ENCODE measurements at places on chromosomes 7 and 10.

DNA sequence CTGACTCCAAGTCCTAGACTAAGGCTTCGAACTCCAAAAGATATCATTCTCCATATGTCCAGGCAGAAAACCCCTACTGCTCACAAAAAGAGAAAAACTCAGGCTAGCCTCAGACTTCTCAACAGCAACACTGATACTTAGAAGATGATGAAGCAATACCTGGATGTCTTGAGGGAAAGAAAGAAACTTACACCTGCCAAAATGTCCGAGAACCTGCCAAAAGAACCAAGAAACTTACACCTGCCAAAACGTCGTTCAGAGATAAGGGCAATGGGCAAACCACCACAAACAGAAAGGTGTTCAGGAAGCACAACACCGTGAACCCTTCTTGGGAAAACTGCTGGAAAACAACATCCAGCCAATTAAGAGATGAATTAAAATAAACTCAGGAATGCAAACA, 15.3 kb downstream of the ABLIM1 start:
- DNase-seq: no peak

GRCh38 chr7:96211954-96212353, 109.9 kb downstream of the SLC25A13 start:
- DNase-seq: no peak

DNA sequence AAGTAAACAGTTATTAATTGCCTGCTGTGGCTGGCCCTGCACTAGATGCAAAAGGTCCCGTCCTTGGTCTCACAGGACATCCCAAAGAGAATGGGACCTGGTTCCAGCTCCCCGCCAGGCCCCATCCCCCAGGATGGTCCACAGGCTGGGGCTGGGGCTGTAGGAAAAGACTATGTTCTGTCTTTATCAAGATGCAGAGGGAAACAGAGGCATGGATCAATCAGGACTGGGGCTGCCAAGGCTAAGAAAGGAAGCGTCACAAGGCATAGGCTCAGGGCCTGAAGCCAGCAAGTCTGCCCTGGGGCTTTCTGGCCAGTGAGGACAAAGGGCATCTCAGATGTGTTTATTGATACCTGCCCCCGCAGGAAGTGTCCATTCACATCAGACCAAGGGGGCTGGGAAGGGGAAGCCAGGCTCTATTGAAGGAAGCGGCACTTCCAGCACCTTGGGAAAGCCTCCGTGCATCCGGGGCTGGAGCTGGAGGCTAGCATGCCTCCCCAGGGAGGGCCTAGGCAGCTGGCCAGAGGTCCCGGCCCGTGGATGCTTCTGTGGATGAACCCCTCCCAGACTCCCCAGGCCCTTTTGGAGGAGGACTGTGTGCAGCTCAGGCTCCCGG, 5.8 kb downstream of the VSIR start:
- DNase-seq: peak; percentile 27

- no peak for DNase-seq
These were observed 64.8 kb upstream of the LOXL4 start for GRCh38 chr10:98332623-98333269.

- peak; percentile 62 for DNase-seq
These were observed at the start of gene PAOX for GRCh38 chr10:133379152-133379800. TSS of gene PAOX (plus strand) at chr10:133379262. CDS start at chr10:133379317, 55 bp downstream.

DNA sequence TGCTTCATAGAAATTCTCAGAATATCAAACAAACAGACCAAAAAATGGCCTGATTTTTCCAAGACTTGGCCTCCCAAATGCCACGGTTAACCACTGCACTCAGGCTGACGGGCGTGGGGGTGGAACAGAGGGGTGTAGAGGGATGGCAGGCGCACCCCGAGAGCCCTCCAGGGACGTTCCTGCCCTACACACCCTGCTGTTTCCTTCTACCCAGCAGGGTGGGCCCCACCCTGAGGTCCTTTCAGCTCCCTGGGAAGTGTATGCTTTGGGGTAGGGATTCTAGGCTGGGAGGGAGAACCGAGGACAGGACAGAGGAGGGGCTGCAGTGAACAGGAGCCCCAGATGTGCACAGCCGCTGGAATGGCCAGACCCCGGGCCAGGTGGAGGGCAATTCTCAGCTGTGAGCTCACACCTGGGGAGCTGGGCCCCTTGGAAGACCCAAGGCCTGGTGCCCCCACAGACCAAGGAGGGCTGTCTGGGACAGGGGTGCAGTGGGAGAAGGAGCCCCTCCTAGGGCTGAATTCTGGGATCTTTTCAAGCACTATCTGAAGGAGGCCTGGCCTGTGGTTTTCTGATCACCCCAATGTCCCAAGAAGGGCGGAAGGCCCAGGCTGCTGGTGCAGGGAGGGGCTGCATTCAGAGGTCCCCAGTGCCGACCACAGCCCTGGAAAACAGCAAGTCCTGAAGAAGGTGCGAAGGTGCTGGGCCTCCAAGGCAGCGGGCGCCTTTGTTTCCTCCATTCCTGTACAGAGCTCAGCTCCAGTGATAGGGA, 32.9 kb upstream of the INPP5A start:
- no peak for DNase-seq

DNA sequence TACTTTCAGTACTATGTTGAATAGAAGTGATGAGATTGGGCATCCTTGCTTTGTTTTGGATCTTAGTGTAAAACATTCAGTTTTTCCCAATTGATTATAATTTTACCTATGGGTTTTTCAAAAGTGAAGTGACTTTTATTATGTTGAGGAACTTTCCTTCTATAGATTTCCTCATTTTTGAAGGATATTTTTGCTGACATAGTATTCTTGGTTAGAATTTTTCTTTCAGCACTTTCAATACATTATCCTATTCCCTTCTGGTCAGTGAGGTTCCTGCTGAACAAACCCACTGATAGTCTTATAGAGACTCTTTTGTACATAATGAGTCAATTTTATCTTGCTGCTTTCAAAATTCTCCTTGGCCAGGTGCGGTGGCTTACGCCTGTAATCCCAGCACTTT, 297.2 kb downstream of the SUGCT start:
- no peak for DNase-seq

GRCh38 chr7:101956130-101956529, 138.7 kb downstream of the CUX1 start:
- DNase-seq: no peak

GRCh38 chr7:99270702-99271101, 1.9 kb upstream of the MYH16 start:
- DNase-seq: no peak

DNA sequence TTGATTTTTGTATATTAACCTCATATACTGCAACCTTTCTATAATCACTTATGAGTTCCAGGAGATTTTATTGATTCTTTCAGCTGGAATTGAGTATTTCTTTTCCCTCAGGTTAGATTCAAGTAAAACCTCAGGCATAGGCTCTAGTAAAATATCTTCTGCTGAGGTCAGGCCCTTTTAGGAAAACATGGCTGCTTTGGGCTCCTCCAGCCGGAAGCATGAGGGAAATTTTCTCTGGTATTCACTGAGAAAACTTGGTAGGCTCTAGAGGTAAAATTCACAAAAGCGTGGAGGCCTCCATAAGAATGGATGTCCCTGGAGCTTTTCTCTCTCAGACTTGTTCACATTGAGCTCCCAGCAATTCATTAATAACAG, 56.7 kb downstream of the AKR1E2 start:
- no peak for DNase-seq

- DNase-seq: no peak
These were observed 65.1 kb downstream of the PPP1R3C start for GRCh38 chr10:91567815-91568214.

GRCh38 chr7:142168746-142169145, 57.2 kb downstream of the MGAM2 start:
- DNase-seq: no peak

DNA sequence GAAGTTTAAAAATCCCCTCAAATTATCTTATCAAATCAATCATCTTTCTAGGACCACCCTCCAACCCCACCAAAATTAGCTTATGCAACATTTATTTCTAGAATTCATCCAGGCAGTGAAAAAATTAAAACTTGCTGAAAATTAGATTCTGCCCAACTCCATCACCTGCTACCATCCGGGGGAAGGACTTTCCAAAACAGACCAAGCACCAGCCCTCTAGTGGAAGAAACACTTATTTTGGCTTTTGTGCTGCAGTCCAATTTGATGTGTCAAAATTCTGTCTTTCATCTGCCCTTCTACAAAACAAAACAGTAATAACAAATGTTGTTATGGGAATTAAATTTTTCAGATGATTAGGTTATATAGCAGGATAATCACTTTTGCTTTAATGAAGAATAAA, 35.1 kb downstream of the GCC1 start:
- no peak for DNase-seq

DNA sequence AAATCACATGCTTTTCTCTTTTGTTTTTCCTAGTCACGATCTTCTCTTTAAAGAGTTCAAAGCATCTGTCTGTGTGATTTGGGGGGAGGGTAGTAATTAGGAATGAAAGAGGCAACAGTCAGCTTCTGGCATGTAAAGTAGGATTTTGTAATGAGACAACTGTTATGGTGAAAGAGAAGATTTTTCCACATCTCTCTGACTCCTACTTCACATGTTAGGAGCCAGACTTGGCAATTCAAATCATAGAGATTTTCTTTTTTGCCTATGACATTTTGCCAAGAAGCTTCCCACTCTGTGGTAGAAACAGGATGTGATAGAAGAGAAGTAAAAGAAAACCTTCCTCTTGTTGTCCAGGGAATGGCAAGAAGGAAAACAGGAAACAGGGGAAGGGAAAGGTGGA, 38.3 kb upstream of the KLHL7 start:
- DNase-seq: peak; percentile 38

DNA sequence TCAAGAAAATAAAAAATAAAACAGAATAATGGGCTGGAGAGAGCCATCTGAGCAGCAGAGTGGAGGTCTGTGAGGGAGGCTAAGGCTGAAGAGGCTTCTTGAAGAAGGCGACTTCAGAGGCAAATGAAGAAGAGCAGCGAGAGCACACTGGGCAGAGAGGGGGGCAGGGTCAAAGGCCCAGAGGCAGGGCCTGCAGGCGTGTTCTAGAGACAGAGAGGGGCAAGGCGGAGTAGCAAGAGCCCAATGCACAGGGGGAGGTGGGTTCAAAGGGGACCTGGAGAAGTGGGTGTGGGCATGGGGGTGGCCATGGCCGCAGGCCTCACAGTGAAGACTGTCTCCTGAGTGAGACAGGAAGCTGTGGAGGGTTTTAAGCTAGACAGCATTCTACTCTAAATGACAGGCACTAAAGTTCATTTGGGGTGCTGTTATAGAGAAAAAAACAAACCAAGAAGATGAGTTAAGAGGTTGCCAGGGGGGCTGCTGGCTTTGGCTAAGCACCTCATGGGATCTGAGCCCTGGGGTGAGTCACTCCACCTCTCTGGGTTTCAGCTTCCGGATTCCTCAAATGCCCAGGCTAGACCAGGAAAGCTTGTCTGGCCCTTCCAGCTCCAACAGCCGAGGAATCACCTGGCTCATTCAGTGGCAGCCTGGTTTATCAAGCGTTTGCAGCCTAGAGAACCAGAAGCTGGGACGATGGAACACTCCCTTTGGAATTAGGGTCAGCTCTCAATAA, 81.7 kb downstream of the DLG5 start:
- DNase-seq: peak; percentile 82

GRCh38 chr7:452226-452751, 67.4 kb downstream of the PDGFA start:
- DNase-seq: peak; percentile 71

- DNase-seq: no peak
These were observed 332.9 kb downstream of the PTEN start for GRCh38 chr10:88196291-88196690.

DNA sequence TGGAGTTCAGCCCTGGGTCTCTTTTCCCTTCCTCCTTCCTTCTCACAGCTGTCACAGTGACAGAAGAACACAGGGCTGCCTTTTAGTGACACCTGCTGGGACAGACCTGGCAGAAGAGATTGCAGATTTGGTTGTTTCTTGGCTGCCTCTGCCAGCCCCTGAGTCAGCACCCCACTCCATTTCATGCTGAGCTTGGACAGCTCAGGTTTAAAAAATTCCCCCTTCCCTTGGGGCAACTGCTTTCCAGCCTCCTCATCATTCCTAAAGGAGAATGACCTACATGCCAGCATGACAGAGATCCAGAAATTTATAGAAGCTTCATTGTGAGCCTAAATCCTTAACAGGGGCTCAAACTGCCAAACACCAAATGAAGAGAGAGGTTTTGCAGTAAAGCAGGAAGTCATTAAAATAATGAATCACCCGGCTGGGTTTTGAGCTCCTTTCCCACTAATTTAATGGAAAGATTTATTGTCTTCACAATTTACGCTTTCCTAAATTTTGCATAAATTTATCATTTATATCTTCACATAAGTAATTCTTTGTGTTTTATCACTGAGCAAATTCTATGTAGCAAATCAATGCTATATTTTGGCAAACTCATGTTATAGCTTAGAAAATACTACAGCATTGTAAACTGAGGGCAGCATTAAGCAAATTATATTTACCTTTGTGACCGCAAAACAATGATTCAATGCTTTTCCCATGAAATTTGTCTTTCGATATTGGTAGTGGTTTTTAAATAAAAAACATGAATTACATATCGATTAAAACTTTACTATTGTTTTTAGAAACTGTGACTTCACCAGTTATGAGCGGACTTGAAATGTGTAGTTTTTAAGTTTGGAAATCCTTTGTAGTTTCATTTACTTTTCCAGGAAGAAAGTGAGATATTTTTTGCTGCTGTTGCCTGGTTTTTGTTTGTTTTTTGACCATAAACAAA, 399.5 kb upstream of the ANKRD30A start:
- DNase-seq: peak; percentile 91

DNA sequence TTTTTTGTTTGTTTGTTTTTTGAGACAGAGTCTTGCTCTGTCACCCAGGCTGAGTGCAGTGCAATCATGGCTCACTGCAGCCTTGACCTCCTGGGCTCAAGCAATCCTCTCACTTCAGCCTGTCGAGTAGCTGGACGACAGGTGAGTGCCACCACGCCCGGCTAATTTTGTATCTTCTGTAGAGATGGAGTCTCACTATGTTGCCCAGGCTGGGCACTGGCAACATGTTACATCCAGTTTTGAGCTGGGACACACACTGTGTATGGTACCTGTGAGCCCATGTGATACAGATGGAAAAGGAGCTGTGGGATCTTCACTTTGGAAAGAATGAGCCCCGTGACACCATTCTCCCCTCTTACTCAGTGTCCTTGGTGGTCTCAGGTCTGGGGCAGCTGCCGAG, 40.4 kb upstream of the PODXL start:
- DNase-seq: no peak

DNA sequence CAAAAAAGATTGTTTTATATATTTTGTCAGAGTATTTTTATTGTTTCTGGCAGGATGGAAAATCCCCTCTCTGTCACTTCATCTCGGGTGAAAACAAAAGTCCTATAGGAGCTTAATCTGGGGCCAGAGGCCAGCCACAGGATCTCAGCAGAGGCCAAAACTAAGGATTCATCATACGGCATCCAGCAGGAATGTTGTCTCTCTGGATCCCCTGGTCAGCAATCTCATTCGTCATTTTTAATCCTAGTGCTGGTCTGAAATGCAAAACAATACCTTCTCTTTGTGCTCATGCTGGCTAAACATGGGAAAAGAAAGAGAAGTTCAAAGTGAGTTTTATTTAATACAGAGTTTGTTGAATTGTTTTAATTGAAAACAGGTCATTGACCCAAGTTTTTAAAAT, 482.5 kb upstream of the AUTS2 start:
- DNase-seq: peak; percentile 74
